Bronchus fibroblast of lung (primary cell): ENCODE measurements at places on chromosomes 3 and 15. TPM values are rescaled to one million over a fixed set of nuclear protein-coding genes. Genes with fewer than 3 reads are reported as not detected.

Gene GNAI2
- 314 and 324 TPM in 2 replicates for total RNA-seq

Gene EPHB3
- total RNA-seq = 0.89 and 1.3 TPM in 2 replicates

Gene SST
- not detected in 2 replicates for total RNA-seq

Gene MKRN3
- total RNA-seq = under 0.01 TPM in 1 of 2 replicates, not detected in the other

Gene FANCD2OS
- total RNA-seq = not detected in 2 replicates

Gene MAGEL2
- 0.45 and 0.84 TPM in 2 replicates for total RNA-seq

Gene PAQR9
- not detected in 2 replicates for total RNA-seq

Gene ABI3BP
- total RNA-seq = 4.7 and 11.9 TPM in 2 replicates

Gene GUCA1C
- not detected in 2 replicates for total RNA-seq

Gene GALNT15
- total RNA-seq = 10.4 and 10.9 TPM in 2 replicates

Gene CATSPER2
- total RNA-seq = 0.15 and 0.17 TPM in 2 replicates

Gene PLA2G4D
- not detected in 2 replicates for total RNA-seq

Gene CKMT1A
- not detected in 2 replicates for total RNA-seq

Gene TGM4
- 0.15 and 0.17 TPM in 2 replicates for total RNA-seq

Gene ZNF80
- not detected in 2 replicates for total RNA-seq

Gene CHRNA3
- total RNA-seq = not detected in 2 replicates

Gene FURIN
- 34.6 and 35.8 TPM in 2 replicates for total RNA-seq

Gene TMEM212
- not detected in 2 replicates for total RNA-seq

Gene TMCO5A
- total RNA-seq = not detected in 2 replicates

Gene TF
- total RNA-seq = not detected in 2 replicates

Gene CCR3
- total RNA-seq = not detected in 2 replicates

Gene TIMMDC1
- 57.7 and 71.5 TPM in 2 replicates for total RNA-seq

Gene GOLGA8G
- total RNA-seq = not detected in 2 replicates

Gene APOD
- total RNA-seq = 0.74 and 1.0 TPM in 2 replicates

Gene FBXO45
- 4.6 and 5.2 TPM in 2 replicates for total RNA-seq

Gene GRK7
- not detected in 2 replicates for total RNA-seq

Gene AADACL2
- not detected in 2 replicates for total RNA-seq

Gene NR2E3
- total RNA-seq = not detected in 2 replicates

Gene FRG2C
- not detected in 2 replicates for total RNA-seq

Gene ESYT3
- 0.17 TPM in 1 of 2 replicates, not detected in the other for total RNA-seq

Gene LIPC
- 0.17 TPM in 1 of 2 replicates, not detected in the other for total RNA-seq

Gene SAMMSON
- not detected in 2 replicates for total RNA-seq

Gene APBA2
- total RNA-seq = 27.9 and 28.8 TPM in 2 replicates

Gene SERPINI2
- not detected in 2 replicates for total RNA-seq

Gene GBE1
- 62.4 and 74.3 TPM in 2 replicates for total RNA-seq

Gene PAK2
- total RNA-seq = 21.4 and 29.3 TPM in 2 replicates

Gene IFRD2
- 95.1 and 101 TPM in 2 replicates for total RNA-seq

Gene TP53BP1
- 26.2 and 27.8 TPM in 2 replicates for total RNA-seq

Gene SCN5A
- total RNA-seq = 0.30 and 0.34 TPM in 2 replicates

Gene SMCO1
- total RNA-seq = 0.15 and 0.34 TPM in 2 replicates

Gene MOBP
- not detected in 2 replicates for total RNA-seq

Gene PDZRN3
- 3.7 TPM in 2 replicates for total RNA-seq

Gene STRIT1
- total RNA-seq = not detected in 2 replicates

Gene FRMD4B
- 0.67 and 0.89 TPM in 2 replicates for total RNA-seq

Gene GHSR
- not detected in 2 replicates for total RNA-seq

Gene SSUH2
- under 0.01 TPM in 1 of 2 replicates, not detected in the other for total RNA-seq

Gene LRRIQ4
- not detected in 2 replicates for total RNA-seq

Gene SCG3
- not detected in 2 replicates for total RNA-seq

Gene COMMD4
- total RNA-seq = 165 and 174 TPM in 2 replicates

Gene RRP9
- total RNA-seq = 33.3 and 34.5 TPM in 2 replicates

Gene KCNMB2
- under 0.01 TPM in 1 of 2 replicates, not detected in the other for total RNA-seq

Gene CP
- total RNA-seq = under 0.01 and 0.17 TPM in 2 replicates

Gene IQCF5
- total RNA-seq = not detected in 2 replicates

Gene SLC2A2
- total RNA-seq = not detected in 2 replicates

Gene ARIH2
- total RNA-seq = 55.2 and 64.1 TPM in 2 replicates

Gene NANOGP8
- not detected in 2 replicates for total RNA-seq
